Nasal cavity respiratory epithelium epithelial cell of viscerocranial mucosa (primary cell): ENCODE measurements at places on chromosomes 6 and 20. TPM values are rescaled to one million over a fixed set of nuclear protein-coding genes. Genes with fewer than 3 reads are reported as not detected.

Gene TDP2
- total RNA-seq: 27.3 and 33.2 TPM in 2 replicates

Gene BTN1A1
- total RNA-seq: not detected in 2 replicates

Gene CCDC167
- 13.8 and 18.5 TPM in 2 replicates for total RNA-seq

Gene PLG
- not detected in 2 replicates for total RNA-seq

Gene VGLL2
- total RNA-seq: not detected in 2 replicates

Gene CGAS
- 5.6 and 11.3 TPM in 2 replicates for total RNA-seq

Gene THBS2
- 0.50 and 28.4 TPM in 2 replicates for total RNA-seq

Gene SLC35D3
- total RNA-seq: not detected in 2 replicates

Gene COL10A1
- total RNA-seq: under 0.01 TPM in 1 of 2 replicates, not detected in the other

Gene HLA-G
- total RNA-seq: 2.9 and 9.9 TPM in 2 replicates

Gene CBLN4
- total RNA-seq: not detected in 2 replicates
